ENCODE measurements at places on chromosomes 1 and 21. TPM values are rescaled to one million over a fixed set of nuclear protein-coding genes. Genes with fewer than 3 reads are reported as not detected.

Gene CCDC185
- not detected for total RNA-seq

Gene SLC45A1
- 1.9 TPM for total RNA-seq

Gene SLC5A3
- 24.1 TPM for total RNA-seq

Gene GIPC2
- 4.1 TPM for total RNA-seq

Gene AGMAT
- total RNA-seq = not detected

Gene FAM72A
- 4.4 TPM for total RNA-seq

GRCh38 chr1:237103021-237103420, 61.0 kb downstream of the RYR2 start:
- no peak for DNase-seq

DNA sequence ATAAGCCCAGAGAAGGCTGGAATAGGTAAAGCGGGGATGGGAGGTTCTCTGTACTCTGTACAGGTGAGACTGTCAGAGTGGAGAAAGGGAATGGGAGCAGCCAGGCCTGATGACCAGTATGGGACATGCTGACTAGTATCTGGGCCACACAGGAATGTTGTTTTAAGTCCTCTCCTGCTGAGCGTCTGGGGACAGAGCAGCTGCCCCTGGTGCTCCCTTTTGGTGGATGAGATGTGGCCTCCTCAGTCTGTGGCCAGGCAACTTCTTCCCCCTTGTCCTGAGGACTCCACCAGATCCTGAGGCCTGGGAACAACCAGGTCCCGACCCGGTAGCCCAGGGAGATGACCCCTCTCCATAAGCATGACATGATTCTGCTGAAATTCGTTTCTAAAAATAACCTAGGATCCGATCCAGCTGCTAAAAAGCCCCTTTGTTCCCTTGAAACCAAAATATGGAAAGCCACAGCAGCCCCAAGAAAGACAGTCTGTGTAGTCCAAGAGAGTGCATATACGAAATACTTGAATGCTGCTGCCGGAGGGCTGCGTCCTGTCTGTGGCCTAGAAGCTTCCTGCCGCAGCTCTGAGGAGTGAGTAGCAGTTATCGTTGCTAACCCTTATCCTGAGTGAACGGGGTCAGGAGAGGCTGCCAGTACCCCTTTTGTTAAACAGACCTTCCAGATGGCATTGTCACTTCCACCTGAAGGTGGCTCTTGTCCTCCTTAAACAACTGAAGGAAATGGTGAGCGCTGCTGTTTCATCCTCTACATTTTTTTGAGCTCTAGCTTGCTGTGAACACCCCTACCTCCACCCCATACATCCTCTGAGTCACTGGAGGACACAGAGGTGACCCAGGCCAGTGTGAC, 47.1 kb downstream of the ATP2B4 start:
- no peak for DNase-seq

DNA sequence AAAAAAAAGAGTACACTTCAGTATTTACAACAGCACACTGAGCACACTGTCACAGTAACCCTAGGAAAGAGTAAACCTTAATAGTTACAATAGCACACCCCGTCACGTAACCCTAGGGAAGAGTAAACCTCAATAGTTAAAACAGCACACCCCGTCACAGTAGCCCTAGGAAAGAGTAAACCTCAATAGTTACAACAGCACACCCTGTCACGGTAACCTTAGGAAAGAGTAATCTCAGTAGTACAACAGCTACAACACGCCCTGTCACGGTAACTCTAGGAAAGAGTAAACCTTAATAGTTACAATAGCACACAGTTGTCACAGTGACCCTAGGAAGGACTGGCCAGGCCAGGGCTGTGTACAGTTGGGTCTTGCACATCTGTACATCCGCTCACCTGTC, 3.0 kb downstream of the CDK11A start:
- no peak for DNase-seq

GRCh38 chr1:10569531-10569930, 94.8 kb downstream of the PEX14 start:
- DNase-seq = no peak

DNA sequence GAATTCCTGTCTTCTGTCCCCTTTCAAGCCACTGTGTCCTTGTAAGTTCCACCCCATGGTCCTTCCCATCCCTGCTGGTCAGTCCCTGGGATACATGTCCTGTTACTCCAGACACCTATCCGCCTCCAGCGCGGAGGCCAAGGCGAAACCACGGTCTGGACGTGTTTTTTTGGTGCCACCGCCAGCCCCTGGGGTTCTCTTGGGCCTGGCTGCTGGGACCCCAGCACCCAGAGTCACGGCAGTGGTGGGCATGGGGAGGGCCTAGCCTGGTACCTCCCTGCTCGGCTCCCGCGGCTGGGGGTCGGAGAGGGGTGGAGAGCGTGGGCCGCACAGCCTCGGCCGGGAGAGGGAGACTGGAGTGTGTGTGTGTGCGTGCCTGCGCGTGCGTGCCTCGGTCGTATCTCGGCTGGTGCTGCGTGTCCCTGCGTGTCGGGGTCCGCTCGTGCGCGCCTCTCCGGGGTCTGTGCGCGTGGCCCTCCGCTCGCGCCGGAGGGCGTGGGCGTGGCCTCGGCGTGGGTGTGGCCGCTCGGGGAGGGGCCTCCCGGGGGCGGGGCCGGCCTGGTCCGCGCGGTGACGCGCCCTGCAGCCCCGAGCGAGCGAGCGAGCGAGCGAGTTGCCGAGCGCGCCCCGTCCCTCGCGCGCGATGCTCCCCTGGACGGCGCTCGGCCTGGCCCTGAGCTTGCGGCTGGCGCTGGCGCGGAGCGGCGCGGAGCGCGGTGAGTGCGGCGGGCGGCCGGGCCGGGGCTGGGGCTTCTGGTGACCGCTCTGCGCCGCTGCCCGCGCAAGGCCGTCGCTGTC, at the start of gene VWA1:
Gene VWA1, plus strand, starts transcription at position 585 of the 798 bp plus-strand sequence. Its CDS starts 59 bp downstream, at position 644.
- peak; percentile 87 for DNase-seq

DNA sequence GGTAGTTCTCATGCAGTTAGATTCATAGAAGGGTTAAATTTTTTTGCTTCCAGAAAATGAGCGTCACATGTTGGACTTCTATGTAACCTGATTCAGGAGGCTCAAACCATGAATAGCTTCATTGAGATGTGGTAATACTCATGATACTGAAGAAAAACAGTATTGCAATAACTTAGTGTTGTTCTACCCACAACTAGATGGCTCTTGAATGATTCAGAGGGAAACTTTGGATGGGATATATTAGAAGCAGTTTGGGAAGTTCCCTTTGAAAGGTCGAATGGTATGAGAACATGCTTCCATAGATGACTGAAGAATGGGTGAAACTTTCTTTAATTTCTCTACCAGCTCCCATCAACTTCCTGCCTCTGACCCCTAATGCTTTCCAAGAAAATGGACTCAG, 211.7 kb upstream of the PTGFR start:
- DNase-seq = no peak

DNA sequence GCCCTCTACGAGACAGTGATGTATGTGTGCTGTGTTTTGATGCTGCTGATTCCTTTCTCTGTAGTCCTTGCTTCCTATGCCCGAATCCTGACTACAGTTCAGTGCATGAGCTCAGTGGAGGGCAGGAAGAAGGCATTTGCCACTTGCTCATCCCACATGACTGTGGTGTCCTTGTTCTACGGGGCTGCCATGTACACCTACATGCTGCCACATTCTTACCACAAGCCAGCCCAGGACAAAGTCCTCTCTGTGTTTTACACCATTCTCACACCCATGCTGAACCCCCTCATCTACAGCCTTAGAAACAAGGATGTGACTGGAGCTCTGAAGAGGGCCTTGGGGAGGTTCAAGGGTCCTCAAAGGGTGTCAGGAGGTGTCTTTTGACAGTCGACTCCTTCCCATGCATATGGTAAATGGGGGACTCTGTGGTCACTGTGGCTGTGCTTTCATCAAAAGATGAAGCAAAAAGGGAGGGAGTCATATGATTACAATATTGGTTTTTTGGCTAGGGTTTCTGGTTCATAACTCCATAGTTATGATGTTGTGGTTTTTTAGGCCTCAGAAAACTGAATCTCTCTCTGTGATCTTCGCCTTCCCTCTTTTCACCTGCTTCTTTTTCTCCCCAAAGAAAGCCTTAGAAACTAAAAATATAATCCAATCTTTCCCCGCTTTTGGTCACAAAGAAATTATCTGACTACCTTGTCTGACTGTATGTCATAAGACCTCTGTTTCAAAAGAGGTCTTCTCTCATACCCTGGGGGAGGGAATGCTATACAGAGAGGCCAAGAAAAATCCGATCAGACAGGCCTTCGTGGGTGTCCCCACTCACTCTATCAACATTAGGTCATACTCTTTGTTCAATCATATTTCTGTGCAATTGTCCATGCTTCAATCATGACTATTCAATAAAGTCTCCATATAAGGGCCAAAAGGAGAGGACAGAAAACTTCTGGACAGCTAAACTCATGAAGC, 4.2 kb downstream of the OR2T1 start:
- no peak for DNase-seq
